ENCODE measurements at places on chromosomes 4 and X.

DNA sequence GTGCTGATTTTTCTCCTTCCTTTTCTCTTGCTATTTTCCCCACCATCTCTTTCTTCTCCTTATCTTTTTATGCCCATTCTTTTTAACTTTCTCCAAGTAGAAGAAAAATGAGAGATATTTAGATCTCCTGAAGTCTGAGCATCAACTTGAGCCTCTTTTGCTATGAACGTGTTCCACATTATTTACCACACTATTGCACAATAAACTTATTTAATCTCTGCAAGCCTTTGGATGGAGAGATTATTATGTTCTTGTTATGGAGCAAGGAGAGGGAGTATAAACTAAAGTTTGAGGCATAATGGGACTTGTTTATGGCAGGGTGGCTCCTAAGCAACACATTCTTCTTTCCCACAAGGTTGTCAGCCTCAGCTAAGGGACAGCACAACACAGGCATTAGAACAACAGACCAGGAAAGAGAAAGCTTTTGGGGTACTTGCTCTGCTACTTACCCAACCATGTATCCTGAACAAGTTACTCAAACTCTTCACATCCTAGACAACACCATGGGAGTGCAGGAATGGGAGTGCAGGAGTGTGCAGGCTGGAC is 365.5 kb upstream of the BOD1L1 start:
- DNase-seq = no peak

- no peak for DNase-seq
Observed at GRCh38 chr4:159018062-159018629, 84.7 kb upstream of the RAPGEF2 start.

- DNase-seq = no peak
Observed at GRCh38 chr4:35525192-35525978, 718.9 kb downstream of the ARAP2 start.

- peak; percentile 30 for DNase-seq
Observed at GRCh38 chr4:16794816-16795445, 103.5 kb downstream of the LDB2 start.

- DNase-seq = no peak
Observed at GRCh38 chrX:101740642-101741041, 81.0 kb upstream of the ARMCX2 start.

- no peak for DNase-seq
Observed at GRCh38 chr4:147981305-147981704, 249.4 kb downstream of the ARHGAP10 start.

DNA sequence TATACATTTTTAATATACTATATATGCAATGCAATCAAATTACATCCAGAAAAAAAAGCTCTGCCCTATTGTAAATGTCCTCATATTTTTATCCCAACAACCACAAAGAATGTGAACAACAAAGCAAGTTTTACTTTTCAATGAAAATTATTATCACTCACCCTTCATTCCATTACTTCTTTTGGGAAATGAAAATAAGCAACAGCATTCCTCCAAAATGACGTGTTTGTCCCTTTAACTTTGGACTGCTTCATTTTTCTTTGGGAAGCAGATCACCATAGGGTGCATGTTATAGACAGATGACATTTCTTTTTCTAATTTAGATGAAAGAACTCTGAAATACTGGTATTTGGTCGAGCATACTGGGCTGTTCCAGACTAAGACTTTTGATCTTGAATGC is 667.1 kb upstream of the BOD1L1 start:
- DNase-seq = no peak

- no peak for DNase-seq
Observed at GRCh38 chr4:164799410-164799809, 45.5 kb downstream of the SMIM31 start.

DNA sequence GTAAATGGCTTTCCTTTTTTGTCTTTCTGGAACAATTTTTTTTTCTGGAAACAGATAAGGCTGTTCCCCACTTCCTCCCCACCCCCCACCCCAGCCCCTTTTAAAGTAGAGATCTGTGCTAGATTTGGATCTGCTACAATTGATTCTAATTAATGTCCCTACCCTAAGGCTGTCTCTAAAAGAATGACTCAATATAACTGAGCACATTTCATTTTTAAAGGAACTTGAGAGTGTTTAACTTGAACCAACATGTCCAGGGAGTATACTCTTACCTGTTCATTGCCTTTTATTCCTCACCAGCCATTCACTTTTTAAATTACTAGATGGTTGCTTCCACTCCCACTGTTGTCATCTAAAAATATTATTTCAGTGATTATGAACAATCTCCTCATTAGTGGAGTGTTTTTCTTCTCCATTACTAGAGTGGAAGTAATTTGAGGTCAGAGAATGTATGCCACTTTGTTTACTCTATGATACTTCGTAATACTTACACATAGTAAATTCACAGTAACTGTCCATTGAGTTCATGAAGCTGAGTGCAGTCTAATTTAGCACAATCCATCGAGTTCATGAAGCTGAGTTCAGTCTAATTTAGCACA is 14.1 kb upstream of the CNOT6L start:
- no peak for DNase-seq

DNA sequence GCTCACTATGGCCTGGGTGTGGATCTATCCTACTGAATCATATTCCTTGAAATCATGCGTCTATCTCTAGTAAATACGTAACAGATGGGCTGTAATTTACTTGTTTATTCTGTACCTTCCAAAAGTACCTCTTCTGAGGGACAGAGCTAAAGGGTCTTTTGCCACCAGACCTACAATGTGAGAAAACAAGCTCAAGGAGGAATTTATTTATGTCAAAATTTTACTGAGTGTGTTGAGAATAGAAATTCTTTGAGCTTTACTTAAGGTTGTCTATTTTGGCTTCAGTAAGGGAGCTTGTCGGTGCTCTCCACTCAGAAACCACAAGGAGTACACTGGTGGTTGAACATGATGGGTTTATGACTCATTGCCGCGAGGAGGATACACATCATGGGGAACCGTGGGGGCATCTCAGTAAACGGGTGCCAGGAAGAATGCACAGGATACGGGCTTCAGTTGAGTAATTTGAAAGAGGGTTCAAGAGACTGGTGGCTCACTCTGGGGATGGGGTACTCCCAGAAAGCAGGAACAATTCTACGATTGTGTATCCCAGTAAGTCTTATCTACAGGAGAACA is 3.0 kb downstream of the ANK2 start:
- no peak for DNase-seq
